ENCODE measurements at places on chromosomes 6 and 20. TPM values are rescaled to one million over a fixed set of nuclear protein-coding genes. Genes with fewer than 3 reads are reported as not detected.

DNA sequence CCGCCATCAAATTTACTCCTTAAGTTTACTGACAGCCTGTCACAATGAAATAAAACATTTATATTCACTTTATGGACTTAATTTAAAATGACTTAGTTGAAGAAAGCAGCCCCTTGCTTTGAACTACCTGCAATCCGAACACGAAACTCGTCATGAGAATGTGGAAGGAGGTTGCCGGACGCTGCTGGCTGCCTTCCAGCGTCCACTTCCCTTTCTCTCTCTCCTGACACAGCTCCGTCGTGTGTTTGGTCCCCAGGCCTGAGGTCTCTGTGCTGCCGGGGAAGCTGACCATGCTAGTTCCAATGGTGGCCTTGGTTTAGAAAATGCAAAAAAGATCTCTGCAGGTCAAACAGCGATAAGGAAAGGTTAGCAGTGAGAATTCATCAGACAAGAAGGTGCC is 519.7 kb downstream of the CDH26 start:
- no peak for DNase-seq

- no peak for DNase-seq
Measured at GRCh38 chr6:138491017-138491416, 8.3 kb downstream of the NHSL1 start.

DNA sequence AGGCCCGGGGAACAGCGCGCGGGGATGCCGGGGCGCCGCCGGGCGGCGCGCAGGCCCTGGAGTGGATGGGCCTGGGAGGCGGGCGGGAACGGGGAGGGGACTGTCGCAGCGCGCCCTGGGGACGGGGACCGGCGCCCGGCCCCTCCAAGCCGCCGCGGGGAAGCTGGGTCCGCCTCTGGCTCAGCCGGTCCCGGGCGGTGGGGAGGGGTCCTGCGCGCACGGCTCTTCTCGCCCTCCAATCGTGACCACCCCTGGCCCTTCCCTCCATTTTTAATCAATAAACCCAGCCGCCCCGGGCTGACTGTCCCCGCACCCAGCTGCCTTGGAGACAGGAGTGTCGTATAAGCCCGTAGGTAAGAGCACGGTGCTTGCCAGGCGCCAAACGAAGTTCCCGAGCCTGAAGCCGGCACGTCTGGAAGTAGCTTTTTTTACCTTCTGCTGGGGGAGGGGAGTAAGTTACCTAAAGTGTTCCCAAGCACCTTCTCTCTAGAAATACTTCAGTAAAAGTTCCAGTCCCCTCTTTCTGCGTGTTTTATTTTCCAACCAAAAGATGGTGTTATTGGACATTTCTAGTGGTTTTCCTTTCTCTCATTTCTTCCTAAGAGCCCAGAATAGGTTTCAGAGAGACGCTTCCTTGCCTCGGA is 780 bp upstream of the TAF4 start:
- DNase-seq: no peak

DNA sequence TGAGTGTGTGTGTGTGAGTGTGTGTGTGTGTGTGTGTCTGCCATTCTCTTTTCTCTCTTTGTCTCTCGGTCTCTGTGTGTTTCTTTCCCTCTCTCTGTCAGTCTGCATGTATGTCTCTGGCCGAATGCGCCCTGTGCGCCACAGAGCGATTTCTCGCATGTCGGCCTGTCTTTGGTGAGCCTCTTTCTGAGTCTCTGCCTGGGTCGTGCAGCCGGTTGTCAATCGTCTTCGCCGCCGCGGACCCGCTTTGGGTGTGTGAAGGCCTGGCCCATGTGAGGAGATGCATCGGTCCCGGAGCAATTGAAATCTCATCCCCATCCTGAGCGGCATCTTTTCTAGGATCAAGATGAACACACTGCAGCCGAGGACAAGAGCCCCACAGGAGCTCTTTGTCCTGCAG is 1567.2 kb upstream of the DEFB115 start:
- no peak for DNase-seq

Gene LY6G6C
- total RNA-seq: 0.25 TPM

Gene TAGAP
- total RNA-seq: 34.6 TPM
